ENCODE measurements at places on chromosomes 5 and 9.
A peak's percentile ranks its signal among the peaks of the same experiment; 100 is the strongest.

- DNase-seq = no peak
These were observed 15.1 kb upstream of the PRSS3 start for GRCh38 chr9:33780276-33780675.

DNA sequence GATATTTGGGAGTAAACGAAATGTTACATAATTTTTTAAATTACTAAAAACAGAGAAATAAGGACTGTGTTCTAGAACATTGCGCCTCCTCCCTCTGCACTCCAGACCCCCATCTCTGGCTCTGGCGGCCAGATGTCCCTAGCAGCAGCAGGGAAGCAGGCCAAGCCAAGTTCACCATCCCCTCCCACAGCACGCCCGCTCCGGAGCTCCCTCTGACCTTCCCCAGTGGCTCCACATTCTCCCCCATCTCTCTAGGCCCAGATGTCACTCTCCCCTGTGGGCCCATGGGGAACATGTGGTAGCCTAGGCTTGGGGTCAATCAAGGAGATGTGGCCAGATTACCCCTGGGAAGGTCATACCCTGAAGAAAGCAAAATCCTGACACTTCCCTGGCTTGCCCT lies 6.3 kb upstream of the WNK2 start:
- no peak for DNase-seq

DNA sequence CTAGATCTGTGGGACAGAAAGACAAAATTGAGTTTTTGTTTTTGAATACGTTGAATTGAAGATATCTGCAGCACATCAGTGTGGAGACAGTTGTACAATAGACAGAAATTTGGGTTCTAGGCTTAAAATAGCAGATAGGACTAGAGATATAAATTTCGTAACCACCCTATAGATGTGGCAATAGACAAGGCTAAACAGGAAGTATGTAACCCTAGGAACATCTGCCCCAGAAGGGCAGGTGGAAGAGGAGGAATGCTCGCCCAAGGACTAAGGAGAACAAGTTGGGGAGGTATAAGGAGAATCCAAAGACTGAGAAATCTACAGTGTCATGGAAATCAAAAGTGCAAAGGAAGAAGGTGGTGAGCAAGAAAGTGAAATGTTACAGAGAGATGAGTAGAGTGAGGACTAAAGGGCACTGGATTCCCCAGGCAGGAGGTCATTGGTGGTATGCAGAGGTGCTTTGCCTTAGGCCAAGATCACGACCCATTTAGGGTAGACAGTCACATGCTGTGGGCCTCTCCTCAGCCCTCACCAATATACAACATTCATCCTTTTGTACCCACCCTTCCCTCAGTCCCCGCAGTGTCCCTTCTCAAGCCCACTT lies 109.1 kb upstream of the ELL2 start:
- DNase-seq = no peak

GRCh38 chr5:6712142-6712576 lies 1.1 kb upstream of the TENT4A start:
- no peak for DNase-seq

DNA sequence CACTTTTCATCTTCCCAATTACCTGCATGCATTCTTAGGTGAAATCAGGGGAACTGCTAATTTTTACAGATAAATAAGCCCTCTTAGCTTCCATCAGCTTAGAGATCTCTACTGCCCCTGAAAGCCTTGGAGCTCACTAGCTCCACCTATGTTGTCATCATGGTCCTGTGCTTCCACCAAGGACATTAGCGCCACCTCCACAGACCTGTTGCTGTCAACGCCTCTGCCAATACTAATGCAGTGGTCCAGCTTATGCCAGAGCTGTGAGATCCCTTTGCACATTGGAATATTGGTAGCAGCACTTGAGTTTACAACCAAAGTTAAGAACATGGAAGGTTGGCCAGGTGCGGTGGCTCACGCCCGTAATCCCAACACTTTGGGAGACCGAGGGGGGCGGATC lies 7.7 kb upstream of the SHISAL2B start:
- no peak for DNase-seq

- no peak for DNase-seq
These were observed 534.3 kb upstream of the ST8SIA4 start for GRCh38 chr5:101437351-101437750.

DNA sequence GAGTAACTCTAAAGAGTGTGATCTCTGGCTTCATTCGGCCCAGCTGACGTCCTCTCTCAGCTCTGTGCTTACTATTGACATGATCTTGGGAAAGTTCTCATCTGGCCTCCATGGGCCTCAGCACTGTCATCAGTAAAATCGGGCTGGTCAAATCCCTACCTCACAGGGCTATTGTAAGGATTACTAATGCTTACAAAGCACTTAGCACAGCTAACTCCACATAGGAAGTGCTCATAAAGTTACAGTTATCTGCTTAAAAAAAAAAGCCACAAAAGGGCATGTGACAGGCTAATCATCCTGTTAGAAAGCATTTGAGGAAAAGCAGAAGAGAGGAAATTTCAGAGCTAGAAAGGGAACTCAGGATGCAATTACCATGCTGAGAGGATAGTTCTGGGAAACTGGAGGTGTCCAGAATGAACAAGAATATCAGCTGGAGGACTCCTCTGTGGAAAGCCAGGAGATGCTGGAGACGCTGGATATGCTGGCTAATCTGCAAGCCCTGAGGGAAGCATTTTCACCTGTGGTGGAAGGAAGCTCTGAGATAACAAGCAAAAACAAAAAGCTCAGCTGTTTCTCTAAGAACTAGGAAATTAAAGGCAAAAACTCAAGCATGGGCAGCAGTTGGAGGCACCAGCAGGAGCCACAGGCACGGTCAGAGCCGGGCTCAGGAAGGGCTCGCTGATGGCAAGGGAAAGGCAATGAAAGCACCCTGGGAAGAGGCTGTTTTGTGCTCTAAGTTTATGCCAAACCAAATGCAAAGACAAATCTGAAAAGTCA lies 4.4 kb upstream of the BHMT start:
- DNase-seq = no peak

DNA sequence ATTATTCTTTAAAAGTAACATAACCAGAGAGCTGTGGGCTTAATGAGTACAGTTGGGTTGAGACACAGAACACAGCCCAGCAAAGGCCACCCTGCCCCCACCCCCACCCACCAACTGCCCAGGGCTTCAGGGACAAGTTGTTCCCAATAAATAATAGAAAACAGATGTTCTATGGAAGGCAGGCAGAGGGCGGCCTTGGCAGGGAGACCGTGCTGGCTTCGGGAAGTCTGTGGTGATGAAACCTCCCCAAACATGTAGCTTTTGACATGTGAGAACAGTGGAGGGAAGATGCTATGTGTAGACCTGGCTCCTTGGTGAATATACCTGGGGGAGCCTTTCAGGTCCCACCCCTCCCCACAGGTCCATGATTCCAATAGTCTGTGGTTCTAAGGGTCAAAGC lies 10.0 kb downstream of the TRAF1 start:
- DNase-seq = no peak

- DNase-seq = no peak
These were observed 16.8 kb downstream of the PHF2 start for GRCh38 chr9:93593144-93593658.

DNA sequence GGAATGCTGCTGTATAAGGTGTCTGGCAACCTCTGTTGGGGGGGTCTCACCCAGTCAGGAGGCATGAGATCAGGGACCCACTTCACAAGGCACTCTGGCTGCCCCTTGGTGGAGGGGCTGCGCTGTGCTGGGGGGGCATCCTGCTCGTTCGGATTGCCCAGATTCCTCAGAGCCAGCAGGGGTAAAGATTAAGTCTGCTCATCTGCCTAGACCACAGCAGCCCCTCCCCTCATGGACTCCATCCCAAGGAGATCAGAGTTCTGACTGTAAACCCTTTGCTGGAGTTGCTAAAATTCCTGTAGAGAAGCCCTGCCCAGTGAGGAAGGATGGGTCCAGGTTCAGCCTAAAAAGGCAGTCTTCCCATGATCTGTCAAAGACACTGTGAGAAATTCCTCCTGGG lies 262.0 kb upstream of the C9orf72 start:
- DNase-seq = no peak

DNA sequence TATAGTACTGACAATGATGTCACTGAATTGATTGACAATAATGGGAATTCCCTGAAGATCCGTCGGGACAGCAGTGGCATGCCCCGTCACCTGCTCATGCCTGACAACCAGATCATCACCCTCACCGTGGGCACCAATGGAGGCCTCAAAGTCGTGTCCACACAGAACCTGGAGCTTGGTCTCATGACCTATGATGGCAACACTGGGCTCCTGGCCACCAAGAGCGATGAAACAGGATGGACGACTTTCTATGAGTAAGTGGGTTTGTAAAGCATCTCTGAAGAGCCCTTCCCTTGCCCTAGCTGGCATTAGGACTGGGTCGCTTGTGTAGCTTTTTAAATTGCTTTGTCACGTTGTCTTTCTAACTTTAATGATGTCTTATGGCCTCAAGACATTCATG lies 72.7 kb upstream of the WWC1 start:
- no peak for DNase-seq

- no peak for DNase-seq
These were observed 4.8 kb downstream of the PSIP1 start for GRCh38 chr9:15505921-15506320.

DNA sequence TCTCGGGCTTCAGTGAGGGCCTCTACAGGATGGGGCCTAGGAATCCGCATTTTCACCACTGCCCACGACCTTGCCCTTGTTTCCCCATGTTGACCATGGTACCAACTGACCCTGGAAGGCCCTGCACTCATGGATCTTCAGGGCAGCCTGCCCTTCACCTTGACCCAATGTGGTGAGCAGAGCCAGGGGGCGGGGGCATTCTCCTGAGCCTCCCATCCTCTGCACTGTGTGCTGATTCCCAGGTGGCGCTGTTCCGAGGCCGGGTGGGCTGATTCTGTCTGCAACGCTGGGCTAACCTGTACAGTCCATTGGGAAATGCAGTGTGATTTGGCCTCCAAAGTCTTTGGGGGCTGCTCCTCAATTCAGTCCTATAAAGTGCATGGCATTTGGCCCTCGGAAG lies 68.7 kb downstream of the SHB start:
- no peak for DNase-seq

DNA sequence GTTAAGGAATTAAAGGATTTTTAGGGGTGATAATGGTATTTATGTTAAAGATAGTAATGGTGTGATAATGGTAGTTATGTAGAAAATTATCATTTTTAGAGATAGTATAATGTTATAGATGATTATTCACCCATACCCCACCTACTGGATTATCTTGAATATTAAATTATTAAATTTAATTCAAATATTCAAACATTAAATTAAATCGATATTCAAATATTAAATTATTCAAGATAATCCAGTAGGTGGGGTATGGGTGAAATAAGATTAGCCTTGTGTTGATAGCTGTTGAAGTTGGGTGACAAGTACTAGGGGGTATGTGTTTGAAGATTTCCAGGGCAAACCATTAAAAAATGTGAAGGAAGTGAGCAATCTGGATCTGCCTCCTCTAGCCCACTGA lies 15.6 kb downstream of the FAM219A start:
- no peak for DNase-seq

- no peak for DNase-seq
These were observed 89.3 kb downstream of the CEMIP2 start for GRCh38 chr9:71678999-71679398.

- DNase-seq = no peak
These were observed 169.2 kb downstream of the CACNA1B start for GRCh38 chr9:138046641-138047301.

DNA sequence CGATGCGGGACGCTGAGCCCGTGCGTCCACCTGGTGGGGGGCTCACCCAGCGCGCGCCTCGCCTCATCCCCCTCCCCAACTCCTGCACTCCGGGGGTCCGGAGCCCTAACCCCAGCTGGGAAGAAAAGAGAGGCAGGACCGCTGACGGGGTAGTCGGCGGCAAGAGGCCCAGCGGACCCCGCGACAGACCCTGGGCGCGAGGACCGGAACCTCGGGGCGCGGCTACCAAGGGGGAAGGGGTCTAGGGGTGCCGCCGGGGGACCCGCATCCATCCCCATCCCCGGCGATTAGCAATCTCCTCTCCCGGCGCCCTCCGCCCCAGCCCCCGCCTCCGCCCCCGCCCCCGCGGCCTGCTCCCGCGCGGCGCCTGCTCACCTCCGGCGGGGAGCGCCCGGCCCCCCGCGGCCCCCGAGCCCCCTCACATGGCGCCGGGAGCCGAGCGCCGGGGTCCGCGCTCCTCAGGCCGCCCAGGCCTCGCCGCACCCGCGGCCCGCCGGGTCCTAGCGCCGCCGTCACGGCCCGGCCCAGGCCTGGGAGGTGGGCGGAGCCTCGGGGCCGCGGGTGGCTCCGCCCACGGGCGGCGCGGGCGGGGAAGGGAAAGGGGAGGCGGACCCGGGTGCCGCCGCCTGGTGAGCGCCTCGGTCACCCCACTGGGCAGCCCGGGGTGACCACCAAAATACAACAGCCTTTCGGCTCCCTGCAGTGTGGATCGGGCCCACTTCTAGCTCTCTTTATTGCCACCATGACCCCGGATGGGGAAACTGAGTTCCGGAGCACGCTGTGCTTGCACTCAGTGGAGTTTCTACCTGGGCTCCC lies at the start of gene ST6GALNAC6:
Gene ST6GALNAC6 (minus strand): TSS at position 476 of the 816 bp plus-strand sequence. CDS start 1,622 bp downstream, outside the sequence.
- DNase-seq = no peak

GRCh38 chr5:135569755-135570452 lies 8.9 kb downstream of the CXCL14 start:
- DNase-seq = no peak

DNA sequence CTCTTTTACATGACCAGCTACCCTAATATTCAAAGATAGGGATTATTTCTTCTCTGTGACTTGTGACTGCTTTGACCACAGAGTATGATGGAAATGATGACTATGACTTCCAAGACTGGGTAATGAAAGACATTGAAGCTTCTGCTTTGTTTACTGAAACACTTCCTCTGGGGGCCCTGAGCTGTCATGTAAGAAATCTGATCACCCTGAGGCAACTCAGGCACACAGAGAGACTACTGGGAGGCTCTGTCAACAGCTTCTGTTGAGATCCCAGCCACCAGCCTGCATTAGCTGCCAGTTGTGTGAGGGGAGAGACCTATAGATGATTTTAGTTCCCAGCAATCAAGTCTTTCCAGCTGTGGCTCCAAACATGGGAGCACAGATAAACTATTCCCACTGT lies 76.5 kb downstream of the KCTD16 start:
- no peak for DNase-seq

- DNase-seq = peak; percentile 17
These were observed 188.0 kb upstream of the KLF9 start for GRCh38 chr9:70602321-70603019.

DNA sequence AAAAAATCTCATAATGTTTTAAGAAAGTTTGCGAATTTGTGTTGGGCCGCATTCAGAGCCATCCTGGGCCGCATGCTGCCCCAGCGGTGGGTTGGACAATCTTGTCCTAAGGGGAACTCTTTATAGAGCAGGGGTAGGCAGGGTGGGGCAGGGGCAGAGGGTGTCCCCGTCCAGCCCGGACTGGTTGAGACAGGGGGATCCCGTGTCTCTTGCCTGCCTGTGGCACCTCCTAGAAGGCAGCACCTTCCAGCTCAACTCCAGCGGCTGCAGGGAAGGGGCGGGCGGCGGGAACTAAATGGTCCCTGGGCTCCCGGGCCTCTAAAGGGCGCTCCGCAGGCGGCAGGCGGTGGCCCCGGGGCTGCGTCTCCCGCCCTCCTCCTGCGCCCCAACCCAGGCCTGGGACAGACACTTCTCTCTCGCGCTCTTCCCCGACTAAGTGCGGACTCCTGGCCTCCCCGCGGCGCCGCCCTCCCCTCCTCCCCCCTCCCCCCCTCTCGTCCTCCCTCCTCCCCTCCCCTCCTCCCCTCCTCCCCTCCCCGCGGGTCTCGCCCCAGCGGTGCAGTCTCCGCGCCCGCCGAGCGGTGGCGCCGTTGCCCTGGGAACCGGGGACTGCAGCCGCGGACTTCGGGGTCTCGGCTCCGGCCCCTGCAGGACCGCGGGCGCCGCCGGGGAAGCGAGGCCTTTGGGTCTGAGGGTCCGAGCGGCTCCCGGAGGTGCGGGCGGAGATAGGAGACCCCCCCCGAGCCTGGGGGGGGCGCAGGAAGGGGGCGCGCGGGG lies 132.6 kb downstream of the MRPL36 start:
- DNase-seq = no peak

- no peak for DNase-seq
These were observed 365.4 kb upstream of the IRX1 start for GRCh38 chr5:3230254-3230653.

Measured in activated CD8-positive, alpha-beta memory T cell treated with anti-CD3 and anti-CD28 coated beads for 1 hour (primary cell).